Head of caudate nucleus (tissue), 42 donors: ENCODE measurements at places on chromosomes 7 and 10.

DNA sequence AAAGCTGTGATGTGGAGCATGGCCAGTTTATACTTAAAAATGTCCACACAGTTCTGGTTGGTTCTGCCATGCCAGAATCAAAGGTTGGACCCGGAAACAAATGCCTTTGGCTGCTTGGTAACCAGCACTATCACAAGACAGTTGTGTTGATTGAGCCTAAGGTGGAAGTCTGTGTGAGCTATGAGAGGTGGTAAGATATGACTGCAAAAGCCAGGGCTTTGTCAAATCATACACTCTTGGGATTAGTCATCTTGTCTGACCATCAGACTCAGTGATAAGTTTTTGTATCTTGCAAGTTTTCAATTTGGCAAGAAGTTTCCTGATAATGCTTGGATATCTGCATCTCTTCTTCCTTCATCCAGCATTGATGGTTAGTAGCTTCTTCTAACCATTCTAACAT lies 35.5 kb downstream of the GPR141 start:
- DNase-seq: no peak

GRCh38 chr10:12822893-12823170 lies 178.7 kb downstream of the CCDC3 start:
- no peak for DNase-seq

- no peak for DNase-seq
Observed at GRCh38 chr10:3067859-3068179, 471 bp downstream of the PFKP start.

GRCh38 chr7:142088022-142088714 lies 23.4 kb upstream of the MGAM2 start:
- peak; percentile 6 for DNase-seq

GRCh38 chr7:141722529-141722928 lies 14.4 kb downstream of the WEE2 start:
- DNase-seq: no peak

DNA sequence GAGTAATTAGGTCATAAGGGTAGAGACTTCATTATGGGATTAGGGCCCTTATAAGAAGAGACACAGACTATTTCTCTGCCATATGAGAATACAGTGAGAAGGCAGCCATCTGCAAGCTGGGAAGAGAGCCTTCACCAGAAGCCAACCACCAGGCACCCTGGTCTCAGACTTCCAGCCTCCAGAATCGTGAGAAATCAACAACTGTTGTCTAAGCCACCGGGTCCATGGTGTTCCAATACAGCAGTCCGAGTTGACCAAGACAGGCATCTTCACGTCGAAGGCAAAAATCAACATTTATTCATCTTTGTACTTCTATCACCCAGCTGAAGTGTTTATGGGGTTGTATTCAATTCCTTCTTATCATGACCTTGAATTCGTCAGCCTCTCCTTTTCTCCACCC lies 5.3 kb downstream of the TUBAL3 start:
- no peak for DNase-seq

- DNase-seq: no peak
Observed at GRCh38 chr10:61460835-61461234, 7.7 kb upstream of the TMEM26 start.

GRCh38 chr10:92574548-92575261 lies 812 bp upstream of the IDE start:
- DNase-seq: no peak
